ENCODE measurements at places on chromosomes 7 and 10. TPM values are rescaled to one million over a fixed set of nuclear protein-coding genes. Genes with fewer than 3 reads are reported as not detected.

DNA sequence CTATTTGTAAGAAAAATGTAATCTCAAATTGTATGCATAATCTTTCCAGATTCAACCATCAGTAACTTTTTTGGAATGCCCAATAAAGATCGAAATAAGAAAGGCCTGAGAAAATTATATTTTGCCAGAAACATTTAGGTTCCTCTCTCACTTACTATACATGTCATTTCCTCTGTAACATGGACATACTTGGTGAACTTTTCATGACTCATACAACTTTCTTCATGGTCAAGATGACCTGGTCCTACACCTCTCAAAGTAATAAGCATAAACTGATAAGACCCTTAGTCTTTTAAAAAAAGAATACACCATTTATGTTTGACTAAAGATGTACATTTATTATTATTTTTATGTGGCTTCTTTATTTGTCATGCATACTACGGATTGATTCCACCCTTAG is 125.3 kb downstream of the REEP3 start:
- no peak for DNase-seq

GRCh38 chr7:45881759-45882464 is 6.4 kb upstream of the IGFBP1 start:
- DNase-seq = peak; percentile 52

GRCh38 chr10:125023862-125024496 is 82.1 kb downstream of the ZRANB1 start:
- no peak for DNase-seq

DNA sequence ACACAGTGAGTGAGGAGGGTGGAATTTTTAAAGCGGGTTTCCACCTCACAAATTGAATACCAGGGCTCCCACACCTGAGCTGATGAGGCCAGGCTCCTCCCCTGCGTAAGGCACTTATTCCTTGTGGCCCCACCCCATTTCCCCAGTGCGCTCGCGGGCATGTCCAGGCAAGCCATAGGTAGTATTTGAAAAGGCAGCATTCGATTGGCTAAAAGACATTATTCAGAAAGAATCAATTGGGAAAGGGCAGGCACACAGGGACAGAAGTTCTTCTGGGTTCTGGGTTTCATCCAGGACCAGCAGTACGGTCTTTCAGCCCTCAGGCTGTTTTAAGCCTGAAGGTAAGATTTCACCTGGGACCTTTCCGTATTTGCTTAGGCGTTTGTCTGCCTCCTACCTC is 222.3 kb downstream of the BBS9 start:
- DNase-seq = no peak

The RET gene
- 0.06 TPM for total RNA-seq

The MBL2 gene
- total RNA-seq = not detected

The REPIN1 gene
- 136 TPM for total RNA-seq

Data from HT1080 (cell line).